ENCODE measurements at places on chromosomes 7 and 10. TPM values are rescaled to one million over a fixed set of nuclear protein-coding genes. Genes with fewer than 3 reads are reported as not detected.

GRCh38 chr10:8487346-8487745 is 432.9 kb downstream of the GATA3 start:
- DNase-seq = no peak

DNA sequence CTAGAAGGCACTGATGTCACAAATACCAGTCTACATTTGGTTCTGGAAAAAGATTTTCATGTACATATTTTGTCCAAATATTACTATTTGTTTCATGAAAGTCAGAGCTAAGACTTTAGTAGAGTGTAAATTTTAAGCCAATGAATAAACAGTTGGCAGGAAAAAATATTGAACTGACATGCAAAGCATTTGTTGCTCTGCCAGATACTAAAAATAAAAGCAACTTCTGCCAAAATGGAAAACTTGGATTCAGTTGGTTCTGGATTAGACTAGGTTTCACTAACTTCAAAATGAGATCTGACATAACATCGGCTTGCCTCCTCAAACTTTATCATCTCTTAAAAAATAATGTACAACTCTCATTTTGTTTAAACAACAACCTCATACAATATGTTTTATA is 34.9 kb downstream of the FAM204A start:
- DNase-seq = no peak

GRCh38 chr10:114173603-114173920 is 441 bp downstream of the CCDC186 start:
- DNase-seq = no peak

NPSR1 gene
- total RNA-seq = not detected

ZFAND2A gene
- 23.7 TPM for total RNA-seq

GRCh38 chr10:2920168-2920567 is 147.2 kb upstream of the PFKP start:
- DNase-seq = no peak
